ENCODE measurements at places on chromosomes 2 and 18.

- DNase-seq, result no peak
Measured at GRCh38 chr2:458425-458815, 170.5 kb upstream of the ALKAL2 start.

GRCh38 chr2:133331436-133331835, 236.8 kb downstream of the NCKAP5 start:
- DNase-seq, result no peak

DNA sequence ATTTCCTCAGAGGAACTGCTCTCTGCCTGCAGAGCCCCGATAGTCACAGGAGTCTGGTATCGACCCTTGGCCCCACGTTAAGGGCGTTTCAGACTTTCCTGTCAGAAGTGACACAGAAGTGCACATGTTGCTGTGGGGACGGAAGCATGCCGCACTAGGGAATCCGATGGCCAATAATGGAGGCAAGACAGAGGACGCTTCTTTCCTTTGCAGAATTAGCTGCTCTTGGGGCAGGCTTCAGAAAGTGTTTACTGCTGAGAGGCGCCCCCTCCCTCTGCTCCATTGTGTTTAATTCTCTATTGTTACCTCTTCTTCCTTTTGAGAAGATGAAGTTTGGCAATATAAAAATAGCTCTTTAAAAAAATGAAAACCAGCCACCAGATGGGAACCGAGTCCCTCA, 118.6 kb upstream of the EML6 start:
- no peak for DNase-seq

GRCh38 chr2:110745048-110745447, 12.7 kb downstream of the ACOXL start:
- DNase-seq, result no peak

GRCh38 chr2:203586206-203586605, 51.1 kb upstream of the RAPH1 start:
- DNase-seq, result no peak
